CD4-positive, alpha-beta T cell treated with Interleukin-15 for 4 hours (primary cell): ENCODE measurements at places on chromosomes 4 and X.

DNA sequence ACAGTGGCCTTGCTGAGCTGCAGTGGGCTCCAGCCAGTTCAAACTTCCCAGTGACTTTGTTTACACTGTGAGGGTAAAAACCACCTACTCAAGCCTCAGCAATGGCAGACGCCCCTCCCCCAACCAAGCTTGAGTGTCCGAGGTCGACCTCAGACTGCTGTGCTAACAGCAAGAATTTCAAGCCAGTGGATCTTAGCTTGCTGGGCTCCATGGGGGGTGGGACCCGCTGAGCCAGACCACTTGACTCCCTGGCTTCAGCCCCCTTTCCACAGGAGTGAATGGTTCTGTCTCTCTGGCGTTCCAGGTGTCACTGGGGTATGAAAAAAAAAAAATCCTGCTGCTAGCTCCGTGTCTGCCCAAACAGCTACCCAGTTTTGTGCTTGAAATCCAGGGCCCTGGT is 168.9 kb upstream of the INTU start:
- DNase-seq, result no peak

DNA sequence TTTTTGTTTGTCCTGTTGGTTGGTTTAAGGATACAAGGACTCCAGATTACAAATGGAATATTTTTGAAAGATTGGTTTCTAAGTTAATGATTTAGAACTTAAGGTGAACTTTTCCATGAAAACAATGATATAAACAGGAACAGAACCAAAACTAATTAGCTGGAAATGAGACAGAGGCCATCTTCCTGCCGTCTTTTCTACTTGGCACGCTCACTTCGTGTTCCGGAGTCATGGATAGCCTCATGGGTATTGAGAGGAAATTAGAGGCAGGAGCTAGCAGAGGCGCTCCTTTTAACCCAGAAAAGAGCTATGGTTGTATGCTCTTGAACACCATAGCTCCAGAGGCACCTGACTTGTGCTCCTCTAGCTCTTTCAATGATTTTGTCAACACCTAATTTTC is 2.4 kb downstream of the FAM241A start:
- DNase-seq, result no peak

GRCh38 chr4:183832776-183833450 is 72.2 kb upstream of the STOX2 start:
- DNase-seq, result no peak

GRCh38 chr4:53702334-53703266 is 111.3 kb upstream of the LNX1 start:
- no peak for DNase-seq

GRCh38 chr4:170698334-170698733 is 608.6 kb upstream of the AADAT start:
- no peak for DNase-seq

GRCh38 chr4:39044956-39045826 is 13.0 kb upstream of the TMEM156 start:
- no peak for DNase-seq
